ENCODE measurements at places on chromosomes 11 and 22.

DNA sequence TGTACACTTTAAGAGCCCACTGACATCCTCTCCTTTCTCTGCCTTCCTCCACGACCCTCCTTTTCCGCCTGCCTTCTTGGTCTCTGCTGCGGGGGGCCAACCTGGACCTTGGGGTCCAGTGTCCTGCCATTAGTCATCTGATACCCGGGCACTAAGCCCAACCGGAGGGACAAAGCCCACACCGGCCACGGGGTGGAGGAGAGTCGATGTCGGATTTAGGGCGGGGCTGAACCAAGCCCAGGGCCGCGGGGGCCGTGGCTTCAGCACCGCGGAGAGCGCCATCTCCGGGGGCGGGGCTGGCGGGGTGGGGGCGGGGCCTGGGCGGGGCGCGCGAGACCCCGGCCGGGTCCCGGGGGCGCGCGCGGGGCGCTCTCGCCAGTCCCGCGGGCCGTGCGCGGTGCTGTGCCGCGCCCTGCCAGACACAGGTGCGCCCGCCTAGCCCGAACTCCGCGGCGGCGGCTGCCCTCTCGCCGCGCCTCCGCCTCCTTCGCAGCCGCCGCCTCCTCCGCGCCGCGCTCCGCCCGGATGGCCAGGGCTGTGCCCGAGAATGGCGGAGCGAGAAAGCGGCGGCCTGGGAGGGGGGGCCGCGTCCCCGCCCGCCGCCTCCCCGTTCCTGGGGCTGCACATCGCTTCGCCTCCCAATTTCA lies at the start of gene MAPK8IP1:
MAPK8IP1 (plus strand) TSS at position 378 of the 647 bp plus-strand sequence; CDS start at position 548, 170 bp downstream.
- peak; percentile 76 for DNase-seq

GRCh38 chr22:39946126-39946502 lies 14.1 kb upstream of the TMA7B start:
- DNase-seq, result no peak

GRCh38 chr11:102208835-102209234 lies 98.6 kb downstream of the YAP1 start:
- DNase-seq, result no peak

GRCh38 chr11:62805961-62806441 lies 761 bp upstream of the NXF1 start:
- no peak for DNase-seq

- DNase-seq, result peak; percentile 13
Measured at GRCh38 chr11:134417871-134418840, 6.1 kb upstream of the B3GAT1 start.

DNA sequence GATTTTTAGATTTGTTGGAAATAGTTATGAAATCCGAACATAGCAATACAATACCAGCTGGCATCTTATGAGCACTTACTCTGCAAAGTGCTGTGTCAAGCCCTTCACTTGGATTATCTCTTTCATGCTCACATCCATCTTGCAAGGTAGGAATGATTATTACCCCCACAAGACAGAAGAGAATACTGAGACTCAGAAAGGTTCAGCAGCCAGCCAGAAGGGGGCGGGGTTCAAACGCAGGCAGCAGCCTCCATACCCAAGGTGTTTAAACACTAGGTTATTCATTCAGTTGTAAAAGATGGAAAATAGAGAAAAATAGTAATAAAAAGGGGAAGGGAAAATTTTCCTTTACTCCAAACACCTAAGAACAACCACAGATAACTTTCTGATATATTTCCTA lies 158.5 kb downstream of the CCDC34 start:
- no peak for DNase-seq

- no peak for DNase-seq
Measured at GRCh38 chr11:106464728-106465127, 387.3 kb downstream of the AASDHPPT start.

DNA sequence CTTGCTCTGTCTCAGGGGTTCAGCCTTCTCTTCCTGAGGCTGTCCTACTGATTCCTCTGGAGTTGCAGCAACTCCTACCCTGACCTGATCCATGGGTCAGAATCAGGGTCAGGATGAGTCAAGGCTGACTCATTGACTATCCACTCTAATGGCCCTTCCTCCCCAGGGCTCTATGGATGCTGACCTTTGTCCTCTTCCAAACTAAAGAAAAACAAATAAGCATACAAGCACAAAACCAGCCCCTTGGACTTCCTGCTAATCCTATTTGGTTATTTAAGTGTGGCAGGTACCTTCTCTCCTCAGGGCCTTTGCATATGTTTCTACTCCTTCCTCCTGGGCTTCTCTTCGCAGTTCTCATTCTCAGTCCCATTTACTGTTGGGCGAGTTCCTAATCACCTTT lies 204.5 kb upstream of the NAV2 start:
- no peak for DNase-seq

DNA sequence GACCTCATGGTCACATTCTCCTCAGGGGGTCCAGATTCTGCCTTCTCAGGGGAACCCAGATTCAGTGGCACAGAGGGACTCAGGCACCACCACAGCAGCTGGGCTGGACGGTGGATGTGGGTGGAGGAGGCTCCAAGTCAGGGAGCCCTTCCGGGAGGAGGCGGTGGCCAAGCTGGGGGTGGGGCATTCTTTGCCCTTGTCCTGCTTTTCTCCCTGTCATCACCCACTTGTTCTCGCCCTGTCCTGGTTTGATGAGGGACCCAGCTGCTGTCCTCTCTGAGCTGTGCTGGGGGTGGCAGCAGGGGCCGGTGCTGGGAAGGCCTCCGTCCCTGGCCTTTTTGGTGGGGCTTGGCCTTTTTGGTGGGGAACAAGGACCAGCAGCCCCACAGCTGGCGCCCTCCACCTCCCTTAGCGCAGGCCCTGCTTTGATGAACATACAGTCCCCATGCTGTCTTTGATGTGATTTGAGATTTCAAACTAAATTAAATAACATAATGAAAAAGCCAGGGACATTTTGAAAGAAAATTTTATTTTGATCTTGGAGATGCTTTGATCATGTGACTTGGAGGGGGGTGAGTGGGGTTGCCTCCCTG lies 1168.2 kb downstream of the BRD1 start:
- no peak for DNase-seq

- peak; percentile 25 for DNase-seq
Measured at GRCh38 chr11:121406291-121406690, 45.8 kb upstream of the SORL1 start.

All from WTC11 (cell line).